ENCODE measurements at places on chromosomes 7 and 10.

GRCh38 chr7:2717293-2718261 lies 29.6 kb downstream of the AMZ1 start:
- no peak for DNase-seq

- no peak for DNase-seq
Observed at GRCh38 chr10:130899856-130900255, 411.7 kb downstream of the TCERG1L start.

- no peak for DNase-seq
Observed at GRCh38 chr10:60461688-60462087, 72.0 kb upstream of the ANK3 start.

GRCh38 chr7:132419542-132419941 lies 156.7 kb downstream of the PLXNA4 start:
- no peak for DNase-seq

DNA sequence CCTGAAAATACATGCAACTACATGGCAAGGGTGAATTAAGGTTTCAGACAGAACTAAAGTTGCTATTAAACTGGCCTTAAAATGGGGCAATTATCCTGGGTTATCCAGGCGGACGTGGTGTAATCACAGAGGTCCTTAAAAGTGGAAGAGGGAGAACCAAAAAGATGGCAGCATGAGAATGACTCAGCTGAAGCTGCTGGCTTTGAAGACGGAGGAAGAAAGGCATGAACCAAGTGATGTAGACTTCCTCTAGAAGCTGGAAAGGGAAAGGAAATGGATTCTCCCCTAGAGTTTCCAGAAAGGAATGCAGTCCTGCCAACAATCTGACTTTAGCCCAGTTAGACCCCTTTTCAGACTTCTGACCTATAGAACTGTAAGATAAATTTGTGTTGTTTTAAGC lies 27.0 kb upstream of the UBN2 start:
- DNase-seq, result no peak

GRCh38 chr7:5586963-5587348 lies 163.3 kb upstream of the TNRC18 start:
- no peak for DNase-seq

Data from AG04449 (cell line).